GM20000 (cell line): ENCODE measurements at places on chromosomes 11 and 22.
A peak's percentile ranks its signal among the peaks of the same experiment; 100 is the strongest.

DNA sequence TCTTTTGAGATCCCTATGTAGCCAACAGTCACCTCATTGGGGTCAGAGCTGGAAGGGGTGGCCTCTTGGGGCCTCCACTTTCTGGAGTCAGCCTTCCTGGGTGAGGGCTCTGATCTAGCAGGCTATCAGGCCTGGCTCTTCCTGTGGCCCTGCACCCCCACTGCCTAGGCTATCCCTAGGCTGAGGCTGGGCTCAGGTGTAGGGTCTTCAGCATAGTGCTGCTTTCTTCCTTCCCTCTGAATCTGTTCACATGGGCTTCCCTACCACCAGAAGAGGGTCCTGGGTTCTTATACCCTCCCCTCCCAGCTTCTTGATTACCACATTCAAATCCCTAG lies 456 bp upstream of the SPI1 start:
- no peak for DNase-seq

DNA sequence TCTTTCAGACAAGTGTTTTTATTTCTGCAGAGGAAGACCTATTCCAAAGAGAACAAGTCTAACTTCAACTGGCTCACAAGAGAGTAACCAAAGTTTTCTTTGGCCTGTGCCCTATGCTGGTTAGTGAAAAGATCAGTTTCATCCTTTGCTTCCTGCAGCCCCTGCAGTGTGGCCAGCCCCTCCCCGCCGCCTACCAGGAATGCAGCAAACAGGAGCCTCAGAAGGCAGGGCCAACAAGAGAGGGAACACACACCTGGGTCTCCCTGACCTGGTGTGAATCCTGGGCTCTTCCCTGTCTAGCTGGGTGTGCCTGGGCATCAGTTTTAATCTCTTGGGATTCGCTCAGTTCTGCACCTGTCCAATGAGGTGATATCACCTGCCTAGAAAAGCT lies 21.5 kb upstream of the SCARF2 start:
- no peak for DNase-seq

GRCh38 chr22:47065756-47066615 lies 303.5 kb downstream of the TBC1D22A start:
- DNase-seq: no peak

DNA sequence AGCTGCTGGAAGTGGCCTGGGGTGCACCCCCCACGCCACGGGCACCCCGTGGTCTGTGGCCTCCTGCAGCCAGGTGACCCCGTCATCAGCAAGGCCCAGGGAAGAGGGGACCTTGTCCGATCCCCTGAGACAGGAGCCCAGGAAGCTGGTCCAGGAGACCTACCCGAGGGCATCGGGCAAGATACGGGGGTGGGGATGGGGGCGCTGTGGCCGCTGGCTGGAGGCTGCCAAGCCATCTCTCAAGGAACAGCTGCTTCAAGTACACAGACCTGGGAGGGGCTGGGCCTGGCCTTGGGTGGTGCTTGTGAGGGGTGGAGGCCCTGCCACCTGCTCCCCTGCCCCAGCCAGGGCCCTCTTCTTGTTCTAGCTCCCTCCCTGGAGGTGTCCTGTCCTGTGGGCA lies 1272.1 kb downstream of the BRD1 start:
- no peak for DNase-seq

- DNase-seq: no peak
Observed at GRCh38 chr11:34268906-34269430, 88.8 kb downstream of the ABTB2 start.

- DNase-seq: peak; percentile 19
Observed at GRCh38 chr11:22807855-22808570, 21.6 kb downstream of the SVIP start.

GRCh38 chr22:45688600-45689080 lies 17.0 kb downstream of the ATXN10 start:
- no peak for DNase-seq

DNA sequence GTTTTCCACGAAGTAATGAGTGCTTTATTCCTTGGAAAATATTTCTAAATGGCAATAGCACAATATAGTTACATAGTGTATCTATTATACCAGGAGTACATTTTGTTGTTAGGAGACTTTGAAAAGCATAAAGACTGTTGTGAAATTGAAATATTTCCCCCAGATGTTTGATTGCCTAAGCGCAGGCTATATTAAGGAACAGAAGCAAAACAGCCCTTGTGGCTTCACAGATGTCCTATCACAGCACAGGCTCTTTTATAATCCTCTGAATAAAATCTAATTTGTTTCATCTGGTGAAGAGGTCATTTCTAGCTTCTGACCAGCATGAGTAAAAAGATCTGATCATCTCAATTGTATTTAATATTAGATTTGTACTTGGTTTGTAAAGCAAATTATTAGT lies 48.2 kb downstream of the BSX start:
- no peak for DNase-seq

DNA sequence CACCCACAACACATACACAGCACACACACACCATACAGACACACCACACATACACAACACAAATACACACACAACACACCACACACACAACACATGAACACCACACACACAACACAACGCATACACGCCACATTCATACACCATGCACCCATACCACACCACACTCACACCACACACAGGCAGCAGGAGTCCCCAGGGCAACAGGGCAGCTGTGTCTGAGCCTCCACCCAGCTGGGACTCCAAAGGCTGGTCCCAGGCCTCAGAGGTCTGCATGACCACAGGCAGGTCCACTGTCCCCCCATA lies 3.3 kb upstream of the WNT7B start:
- no peak for DNase-seq

- peak; percentile 84 for DNase-seq
Observed at GRCh38 chr22:50530877-50531545, 1.2 kb upstream of the TYMP start.
